NCI-H2081 treated with DMSO at 0.1 percent for 48 hours (cell line): ENCODE measurements at places on chromosomes 2 and 18.

DNA sequence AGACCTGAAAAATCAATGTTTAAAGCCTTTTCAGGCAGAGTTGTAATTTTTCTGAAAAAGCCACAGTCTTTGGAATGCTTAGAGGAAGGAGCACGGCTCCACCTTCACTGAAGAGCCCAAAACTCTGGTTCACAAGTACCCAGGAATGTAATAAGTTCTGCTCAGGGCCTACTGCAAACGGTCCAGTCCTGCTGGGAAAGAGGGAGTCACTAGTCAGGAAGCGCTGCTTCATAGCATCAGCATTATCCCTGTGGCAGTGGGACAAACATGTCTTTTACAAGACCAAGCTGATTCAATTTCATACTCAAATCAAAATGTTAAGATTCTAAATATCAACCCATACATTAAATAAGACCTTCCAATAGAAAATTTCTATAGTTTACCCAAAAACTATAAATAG lies 152.9 kb upstream of the PGAP1 start:
- no peak for DNase-seq

DNA sequence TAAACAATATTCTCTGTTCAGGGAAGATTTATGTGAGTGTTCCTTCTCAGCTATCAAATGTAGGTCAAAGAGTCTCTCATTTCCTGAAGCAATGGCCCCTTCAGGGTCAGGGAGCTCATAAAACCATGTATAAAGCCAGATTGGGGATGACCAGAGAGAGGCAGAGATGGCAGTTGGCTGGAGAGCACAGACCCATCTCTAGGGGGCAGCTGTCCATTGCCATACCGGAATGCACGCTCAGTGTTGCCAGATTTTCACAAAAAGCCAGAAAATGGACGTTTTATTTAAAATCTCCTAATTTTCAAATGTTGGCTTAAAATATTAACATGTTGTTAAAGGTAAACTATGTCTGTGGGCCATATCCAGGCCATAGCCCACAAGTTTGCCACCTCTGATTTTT lies 1920.7 kb upstream of the CELF4 start:
- DNase-seq = no peak

- no peak for DNase-seq
Measured at GRCh38 chr2:79994161-79994560, 310.4 kb downstream of the LRRTM1 start.

GRCh38 chr2:96209011-96209728 lies 543 bp upstream of the STARD7 start:
- no peak for DNase-seq

DNA sequence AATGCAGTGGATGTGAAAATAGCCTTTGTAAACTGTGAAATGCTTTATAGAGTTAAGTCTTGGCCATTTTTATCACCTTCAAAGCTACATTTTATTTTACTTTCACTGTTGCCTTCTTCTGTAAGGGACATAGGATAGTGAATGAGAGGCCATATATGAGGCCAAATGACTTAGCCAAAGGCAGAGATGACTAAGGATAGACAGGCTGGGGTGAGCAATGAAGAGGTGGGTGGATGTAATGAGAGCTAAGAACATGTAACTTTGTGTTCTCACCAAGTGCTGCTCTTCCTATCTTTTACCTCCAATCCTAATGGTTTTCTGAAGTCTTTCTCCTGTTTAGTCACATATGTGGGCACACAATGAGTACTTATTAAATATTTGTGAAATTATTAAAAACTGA lies 101.9 kb downstream of the MBD5 start:
- no peak for DNase-seq

DNA sequence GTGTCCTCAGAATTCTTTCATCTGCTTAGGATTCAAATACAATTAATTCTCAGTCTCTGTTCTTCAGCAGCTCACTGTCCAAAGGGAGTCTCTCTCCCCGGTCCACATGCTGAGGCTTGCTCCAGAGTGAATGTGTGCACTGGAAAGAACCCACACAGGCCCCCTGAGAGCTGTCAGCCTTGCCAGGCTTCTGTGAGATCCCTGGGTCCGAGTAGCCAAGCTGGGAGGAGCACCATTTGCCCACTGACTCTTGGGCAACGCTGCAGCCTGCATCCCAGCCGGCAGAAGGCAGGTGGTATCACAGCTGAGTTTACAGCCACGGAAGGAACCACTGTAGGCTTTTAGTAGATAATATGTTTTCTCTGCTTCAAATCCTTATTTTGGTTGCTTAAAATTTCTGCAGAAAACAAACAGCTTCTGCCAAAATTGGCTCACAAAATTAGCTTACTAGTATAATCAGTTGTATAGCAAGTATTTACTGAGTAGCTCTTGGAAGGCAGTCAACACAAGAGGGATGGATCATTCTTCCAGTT lies 21.4 kb upstream of the LTBP1 start:
- DNase-seq = no peak

- DNase-seq = no peak
Measured at GRCh38 chr18:9513971-9514512, 38.7 kb downstream of the RALBP1 start.

GRCh38 chr2:174602745-174603144 lies 5.1 kb upstream of the WIPF1 start:
- DNase-seq = no peak
